COLO829 (cell line): ENCODE measurements at places on chromosomes 11 and 22.

DNA sequence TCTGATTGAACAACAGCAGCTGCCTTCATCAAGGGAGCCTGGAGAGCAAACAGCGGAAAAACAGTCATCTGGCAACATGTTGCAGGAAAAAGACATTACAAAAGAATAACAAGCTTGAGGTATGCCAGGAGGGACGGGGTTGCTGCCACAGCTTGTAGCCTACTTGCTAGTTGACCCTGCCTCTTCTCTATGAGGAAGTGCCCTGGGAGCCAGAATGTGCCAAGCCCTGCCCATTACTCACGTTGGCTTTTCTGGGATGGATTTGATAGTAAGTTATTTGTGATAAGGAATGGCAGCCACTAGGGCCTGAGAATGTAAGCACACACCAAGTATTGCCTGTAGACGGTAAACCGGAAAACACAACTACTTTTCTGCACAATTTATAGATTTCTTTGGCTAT lies 113.5 kb upstream of the KIRREL3 start:
- DNase-seq: no peak

GRCh38 chr11:35330931-35331330 lies 88.4 kb downstream of the SLC1A2 start:
- DNase-seq: no peak

- no peak for DNase-seq
These were observed 44.1 kb upstream of the FSHB start for GRCh38 chr11:30186748-30187147.

GRCh38 chr11:133968300-133968699 lies 11.5 kb upstream of the IGSF9B start:
- no peak for DNase-seq

DNA sequence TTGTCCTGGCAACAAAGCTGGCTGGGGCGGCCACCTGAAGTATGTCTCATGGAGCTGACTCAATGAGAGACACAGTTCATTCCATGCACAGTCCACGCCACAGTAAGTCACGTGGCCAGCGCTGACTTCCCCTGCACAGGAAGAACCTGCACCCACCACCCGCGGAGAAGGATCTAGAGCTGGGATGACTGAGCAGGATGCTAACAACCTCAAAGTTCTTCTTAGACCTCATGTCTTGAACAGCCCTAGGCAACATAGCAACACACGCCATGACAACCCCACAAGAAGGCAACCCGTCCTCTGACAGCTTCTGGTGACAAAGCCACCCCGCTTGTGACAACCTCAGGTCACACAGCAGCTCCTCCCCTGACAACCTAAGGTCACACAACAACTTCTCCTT lies 76.9 kb upstream of the B3GAT1 start:
- DNase-seq: no peak

DNA sequence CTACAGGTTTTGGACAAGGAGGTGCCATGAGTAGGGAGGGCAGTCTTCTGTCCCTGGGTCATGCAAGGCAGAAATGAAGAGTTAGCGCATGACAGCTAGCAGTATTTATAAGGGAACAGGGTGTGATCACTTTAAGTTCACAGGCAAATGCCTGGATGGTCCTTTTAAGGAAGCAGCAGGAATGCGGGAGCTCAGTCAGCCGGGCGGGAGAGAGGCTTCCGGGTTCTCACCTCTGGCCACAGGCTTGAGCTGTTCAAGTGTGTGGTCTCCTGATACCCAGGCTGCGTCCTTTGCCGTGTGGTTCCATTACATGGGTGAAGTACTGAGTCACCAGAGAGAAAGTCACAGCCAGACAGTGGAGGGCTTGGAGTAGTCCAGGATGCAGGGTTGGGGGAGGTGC lies 105.4 kb downstream of the BCR start:
- DNase-seq: no peak

GRCh38 chr11:79381036-79381435 lies 59.8 kb downstream of the TENM4 start:
- DNase-seq: no peak

- no peak for DNase-seq
These were observed 446.5 kb downstream of the AASDHPPT start for GRCh38 chr11:106523921-106524320.

GRCh38 chr22:44909241-44909640 lies 100.6 kb downstream of the PHF21B start:
- no peak for DNase-seq
